ENCODE measurements at places on chromosomes 16 and 17. TPM values are rescaled to one million over a fixed set of nuclear protein-coding genes. Genes with fewer than 3 reads are reported as not detected.

- DNase-seq, result no peak
Measured at GRCh38 chr17:31061678-31062077, 33.1 kb upstream of the NF1 start.

DNA sequence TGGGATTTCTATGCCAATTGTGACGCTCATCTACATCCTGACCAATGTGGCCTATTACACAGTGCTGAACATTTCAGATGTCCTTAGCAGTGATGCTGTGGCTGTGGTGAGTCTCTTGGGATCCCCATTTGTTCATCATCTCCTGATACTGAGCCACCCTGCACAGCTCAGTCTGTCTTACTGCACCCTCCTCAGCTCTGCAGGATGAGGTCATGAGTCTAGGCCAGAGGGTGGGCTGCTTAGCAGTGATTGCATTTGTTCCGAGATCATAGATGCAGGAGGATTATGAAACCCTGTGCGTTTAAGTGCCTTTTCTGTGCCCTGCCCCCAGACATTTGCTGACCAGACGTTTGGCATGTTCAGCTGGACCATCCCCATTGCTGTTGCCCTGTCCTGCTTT is 19.5 kb downstream of the SLC7A6OS start:
- DNase-seq, result no peak

DNA sequence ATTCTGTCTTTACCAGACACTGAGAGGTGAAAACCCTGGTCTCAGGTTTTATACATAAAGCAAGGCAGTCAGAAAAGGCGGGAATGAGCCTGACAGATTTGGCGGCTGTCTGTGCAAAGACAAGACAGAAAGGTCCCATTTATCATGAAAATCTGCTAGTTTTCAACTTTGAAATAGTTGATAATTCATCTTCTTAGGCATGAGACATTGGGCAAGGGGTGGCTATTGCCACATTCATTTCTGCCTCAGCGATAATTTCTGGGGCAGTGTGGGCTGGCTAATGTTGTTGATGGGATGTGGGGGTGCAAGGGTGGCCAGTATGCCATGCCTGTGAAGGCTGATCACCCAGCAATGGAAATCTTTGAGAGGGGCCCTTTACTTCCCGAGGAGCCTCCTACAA is 173.8 kb upstream of the RPH3AL start:
- no peak for DNase-seq

- no peak for DNase-seq
Measured at GRCh38 chr16:21608639-21609328, 9.4 kb downstream of the METTL9 start.

GRCh38 chr16:88692861-88693260 is 6.6 kb upstream of the SNAI3 start:
- DNase-seq, result no peak

DNA sequence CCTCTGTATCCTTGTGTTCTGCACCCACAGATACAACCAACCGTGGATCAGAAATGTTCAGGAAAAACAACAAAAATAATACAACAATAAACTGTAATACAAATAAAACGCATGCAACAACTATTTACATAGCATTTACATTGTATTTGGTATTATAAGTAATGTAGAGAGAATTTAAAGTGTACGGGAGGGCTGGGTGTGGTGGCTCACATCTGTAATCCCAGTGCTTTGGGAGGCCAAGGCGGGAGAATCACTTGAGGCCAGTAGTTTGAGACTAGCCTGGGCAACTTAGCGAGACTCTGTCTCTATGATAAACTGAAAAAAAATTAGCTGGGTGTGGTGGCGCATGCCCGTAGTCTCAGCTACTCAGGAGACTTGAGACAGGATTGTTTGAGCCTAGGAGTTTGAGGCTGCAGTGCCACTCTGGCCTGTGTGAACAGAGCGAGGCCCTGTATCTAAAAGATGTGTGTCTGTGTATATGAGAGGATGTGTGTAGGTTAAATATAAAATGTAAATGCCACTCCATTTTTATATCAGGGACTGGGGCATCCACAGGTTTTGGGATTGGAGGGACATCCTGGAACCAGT is 13.3 kb downstream of the SEC14L1 start:
- no peak for DNase-seq

- no peak for DNase-seq
Measured at GRCh38 chr17:9107527-9107926, 86.2 kb downstream of the NTN1 start.

The TMEM238L gene
- not detected for total RNA-seq

The ATP1B2 gene
- 14.3 TPM for total RNA-seq

The TRPV3 gene
- 13.0 TPM for total RNA-seq

The GPR142 gene
- total RNA-seq, result 1.1 TPM
